ENCODE measurements at places on chromosomes 6 and 20.

DNA sequence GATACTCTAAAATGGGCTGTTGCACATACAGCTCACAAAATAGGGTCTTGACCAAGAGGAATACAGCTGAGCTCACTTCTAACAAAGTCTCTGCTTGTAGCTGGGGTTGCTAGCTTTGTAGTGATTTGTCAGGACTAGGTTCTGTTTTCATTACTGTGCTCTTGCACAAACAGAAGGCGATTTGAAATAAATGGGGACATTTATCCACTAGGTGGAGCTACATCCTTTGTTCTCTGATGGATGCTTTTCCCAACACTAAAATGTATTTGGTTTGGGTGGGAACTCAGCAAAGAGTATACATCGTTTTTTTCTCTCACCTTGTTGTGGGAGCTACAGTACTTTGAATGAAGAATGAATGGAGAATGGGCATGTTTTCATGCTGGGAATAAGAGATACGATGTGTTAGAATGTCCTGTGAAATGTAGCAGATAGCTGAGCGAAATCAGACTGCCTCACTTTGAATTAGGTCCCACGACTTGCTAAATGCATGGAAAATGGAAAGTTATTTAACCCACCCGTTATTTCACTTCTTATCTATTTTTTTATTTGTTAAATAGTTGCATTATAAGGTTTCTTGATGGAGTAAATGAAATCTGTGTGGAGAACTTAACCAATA is 494.7 kb upstream of the MAP3K7 start:
- DNase-seq = peak; percentile 50

GRCh38 chr6:10146715-10147451 is 268.0 kb downstream of the TFAP2A start:
- DNase-seq = peak; percentile 37

DNA sequence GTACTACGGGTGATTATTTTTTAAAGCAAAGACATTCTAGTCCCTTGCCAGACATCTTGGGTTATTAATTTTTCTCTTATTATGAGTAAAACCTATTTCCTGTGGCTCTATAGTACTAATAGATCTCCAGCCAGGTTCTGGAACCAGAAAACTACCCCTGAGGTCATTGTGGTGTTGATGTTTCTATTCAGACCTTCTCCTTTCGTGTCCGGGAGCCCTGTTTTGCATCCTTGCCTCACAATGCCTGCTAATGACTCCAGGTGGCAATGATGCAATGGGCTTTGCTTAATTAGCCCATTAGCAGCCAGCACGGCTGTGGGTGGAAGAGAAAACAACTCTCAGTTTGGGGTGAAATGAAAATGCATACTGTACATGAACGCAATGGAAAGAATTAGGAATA is 62.9 kb upstream of the ARG1 start:
- no peak for DNase-seq

- DNase-seq = no peak
Measured at GRCh38 chr20:49339123-49339522, 61.3 kb upstream of the ZNFX1 start.

DNA sequence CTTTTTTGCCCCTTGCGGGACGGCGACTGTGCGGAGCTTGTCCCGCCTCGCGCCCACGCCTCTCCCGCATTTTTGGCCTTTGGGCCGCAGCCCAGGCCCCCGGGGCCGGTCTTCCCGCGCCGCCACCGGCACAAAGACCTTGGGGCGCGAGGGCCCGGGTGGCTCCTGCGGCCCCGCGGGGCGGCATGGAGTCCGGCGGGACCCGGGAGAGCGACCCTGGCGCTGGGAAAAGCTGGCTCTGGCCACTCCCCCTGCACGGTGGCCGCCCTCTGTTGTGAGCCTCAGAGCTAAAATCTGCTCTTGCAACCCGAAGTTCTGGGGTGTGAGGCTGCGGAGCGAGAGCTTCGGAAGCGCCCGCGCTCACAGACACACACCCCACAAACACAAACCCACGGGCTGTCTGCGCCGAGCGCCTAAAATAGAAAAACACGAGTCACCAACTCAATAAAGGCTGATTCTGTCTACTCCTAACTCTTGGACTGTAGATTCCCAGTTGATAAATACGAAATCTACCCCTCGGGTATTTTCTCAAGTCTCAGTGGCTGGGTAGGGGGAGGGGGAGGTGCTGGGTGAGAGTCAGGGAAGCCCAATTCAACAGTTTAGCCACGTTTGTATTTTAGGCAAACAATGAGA is 496 bp upstream of the BEND3 start:
- peak; percentile 67 for DNase-seq

- DNase-seq = no peak
Measured at GRCh38 chr6:37047346-37047688, 41.9 kb downstream of the FGD2 start.

DNA sequence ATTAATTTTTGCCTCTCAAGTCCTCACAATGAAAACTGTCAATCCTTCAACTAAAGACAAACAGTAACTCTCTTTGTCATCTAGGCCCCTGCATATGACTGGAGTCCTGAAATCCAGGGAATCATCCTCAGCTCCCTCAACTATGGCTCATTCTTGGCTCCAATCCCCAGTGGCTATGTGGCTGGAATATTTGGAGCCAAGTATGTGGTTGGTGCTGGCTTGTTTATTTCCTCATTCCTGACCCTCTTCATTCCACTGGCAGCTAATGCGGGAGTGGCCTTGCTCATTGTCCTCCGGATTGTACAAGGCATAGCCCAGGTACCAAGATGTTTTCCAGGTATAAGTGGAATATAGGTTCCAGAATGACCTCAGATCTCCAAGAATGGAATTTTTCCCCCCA is 15.4 kb downstream of the SLC17A4 start:
- no peak for DNase-seq

DNA sequence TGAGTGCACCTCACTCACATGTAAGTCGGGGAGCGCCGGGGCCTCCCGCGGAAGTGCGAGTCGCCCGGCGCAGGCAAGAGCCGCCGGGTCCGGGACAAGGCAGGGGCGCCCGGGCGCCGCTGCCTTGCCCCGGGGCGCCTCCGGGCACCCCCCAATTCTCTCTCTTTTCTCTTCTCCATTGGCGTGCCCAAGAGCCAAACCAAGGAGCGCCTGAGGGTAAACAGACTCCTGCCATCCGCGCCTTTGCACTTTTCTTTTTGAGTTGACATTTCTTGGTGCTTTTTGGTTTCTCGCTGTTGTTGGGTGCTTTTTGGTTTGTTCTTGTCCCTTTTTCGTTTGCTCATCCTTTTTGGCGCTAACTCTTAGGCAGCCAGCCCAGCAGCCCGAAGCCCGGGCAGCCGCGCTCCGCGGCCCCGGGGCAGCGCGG is 36.8 kb downstream of the GNAS start:
- DNase-seq = no peak

GRCh38 chr6:87848616-87849015 is 146.6 kb upstream of the AKIRIN2 start:
- DNase-seq = no peak

GRCh38 chr6:116971959-116972358 is 94.9 kb downstream of the RFX6 start:
- DNase-seq = peak; percentile 42

DNA sequence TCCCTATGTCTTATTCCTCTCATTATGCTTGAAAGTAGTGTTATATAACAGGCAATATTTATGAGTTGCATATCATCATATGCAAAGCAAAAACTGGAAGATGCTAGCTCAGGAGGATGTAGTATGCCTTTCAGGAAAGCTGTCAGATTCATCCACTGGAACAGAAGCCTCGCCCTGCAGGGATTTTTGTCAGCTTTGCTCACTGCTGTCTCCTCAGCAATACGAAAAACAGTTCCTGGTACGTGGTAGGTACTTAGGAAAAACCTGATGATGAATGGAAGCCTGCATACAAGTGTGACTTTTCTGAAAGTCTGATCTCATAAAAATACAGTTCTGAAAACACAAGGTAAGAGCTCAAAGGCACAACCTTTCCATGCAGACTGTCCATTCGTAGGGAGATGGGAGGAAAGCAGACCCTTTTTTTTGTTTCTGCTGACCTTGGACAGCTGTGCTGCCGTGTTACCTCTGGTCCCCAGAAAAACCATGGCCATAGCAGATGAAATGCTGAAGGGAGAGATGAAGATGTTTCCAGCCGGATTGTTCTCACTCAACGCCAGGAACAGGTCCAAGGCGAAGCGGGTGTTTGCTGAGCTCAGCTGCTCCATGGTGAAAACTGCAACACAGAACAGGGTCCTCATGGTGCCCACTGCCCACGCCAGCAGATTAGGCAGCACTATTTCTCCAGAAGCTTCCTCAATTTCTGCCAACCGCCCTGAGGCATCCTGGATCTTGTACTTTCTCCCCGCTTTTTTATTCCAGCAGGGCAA is 1.5 kb downstream of the SERPINB1 start:
- DNase-seq = no peak

DNA sequence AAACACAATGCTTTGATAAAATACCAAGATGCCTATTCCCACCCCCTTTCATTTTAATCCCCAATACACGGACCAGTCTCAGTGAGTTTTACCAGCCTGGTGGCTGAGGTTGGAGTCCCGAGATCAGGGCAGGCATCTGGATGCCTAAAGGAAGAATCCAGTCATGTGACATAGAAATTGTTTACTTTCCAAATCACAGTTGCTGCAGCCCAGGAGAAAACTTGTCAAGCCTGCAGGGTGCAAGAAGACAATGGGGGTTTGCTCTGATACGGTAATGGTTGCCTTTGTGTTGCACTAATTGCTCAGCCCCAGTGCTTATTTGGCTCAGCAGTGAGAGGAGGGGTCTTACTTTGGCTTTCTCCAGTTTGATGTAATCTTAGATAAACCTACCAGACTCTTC is 308.5 kb upstream of the POU3F2 start:
- DNase-seq = peak; percentile 40

- DNase-seq = no peak
Measured at GRCh38 chr20:8155229-8155628, 23.2 kb downstream of the PLCB1 start.

GRCh38 chr6:166173281-166173951 is 5.8 kb upstream of the TBXT start:
- DNase-seq = no peak

DNA sequence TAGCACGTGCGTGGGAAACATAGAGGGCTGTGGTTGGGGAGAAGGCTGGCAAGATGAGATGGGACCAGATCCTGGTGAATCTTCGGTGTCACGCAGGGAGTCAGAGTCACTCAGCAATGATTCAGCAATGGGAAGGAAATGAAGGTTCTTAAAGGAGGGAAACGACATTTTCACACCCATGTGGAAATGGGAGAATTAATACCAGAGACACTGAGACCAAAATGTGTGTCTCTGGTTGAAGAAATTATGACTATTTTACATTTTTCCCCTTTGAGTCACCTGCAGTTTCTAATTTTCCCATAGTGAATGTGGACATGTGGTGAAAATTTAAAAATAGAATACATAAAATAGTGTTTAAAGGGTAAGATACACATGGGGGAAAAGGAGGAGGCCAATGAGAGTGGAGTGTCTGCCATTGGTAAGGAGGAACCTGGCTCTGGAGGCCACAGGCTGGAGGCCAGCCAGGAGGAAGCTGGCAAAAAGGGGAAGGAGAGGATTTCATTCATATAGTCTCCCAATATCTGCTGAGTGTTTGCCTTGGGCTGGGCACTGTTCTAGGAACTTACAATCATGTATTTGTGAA is 17.5 kb downstream of the NRN1 start:
- DNase-seq = no peak

GRCh38 chr6:32952817-32953739 is at the start of gene HLA-DMA:
HLA-DMA (minus strand) TSS chr6:32953097; CDS start chr6:32953036, 61 bp downstream.
- peak; percentile 54 for DNase-seq

DNA sequence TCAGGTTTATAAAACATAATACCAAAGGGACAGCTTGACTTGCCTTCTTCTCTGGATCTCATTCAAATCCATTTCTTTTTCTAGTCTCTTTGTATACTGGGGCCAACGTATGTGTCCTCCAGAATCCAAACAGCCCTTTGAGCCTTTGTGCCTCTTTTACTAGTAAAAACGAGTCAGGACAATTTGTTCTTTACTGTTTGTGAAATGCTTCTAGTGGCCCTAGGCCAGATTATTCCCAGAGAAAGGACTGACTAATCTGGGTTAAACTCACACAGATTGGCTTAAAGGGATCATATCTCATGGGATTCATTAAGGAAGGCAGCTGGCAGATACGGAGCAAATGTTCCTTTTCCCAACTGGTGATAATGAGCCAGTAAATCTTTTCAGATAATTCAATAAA is 32.1 kb upstream of the MANEA start:
- DNase-seq = no peak

- DNase-seq = no peak
Measured at GRCh38 chr6:89067796-89068195, 12.8 kb upstream of the PNRC1 start.

- DNase-seq = no peak
Measured at GRCh38 chr20:58144096-58144495, 84.4 kb downstream of the ANKRD60 start.

DNA sequence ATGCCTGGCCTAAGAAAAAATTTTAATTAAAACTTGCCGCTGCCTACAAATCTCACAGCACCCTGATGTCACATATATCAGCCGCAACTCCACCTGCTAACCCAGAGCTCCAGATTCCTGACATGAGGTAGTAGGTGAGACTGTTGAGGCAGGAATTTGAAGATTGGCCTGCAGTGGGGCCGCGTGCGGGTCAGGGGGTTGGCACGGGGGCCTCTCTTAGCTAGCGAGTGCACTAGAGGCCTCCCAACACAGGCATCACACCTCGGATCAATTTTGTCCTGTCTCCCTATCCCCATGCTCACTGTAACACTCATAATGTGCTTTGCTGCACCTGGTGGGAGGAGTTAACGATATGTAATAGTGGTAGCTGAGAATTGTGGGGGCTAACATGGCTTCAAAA is 349.8 kb downstream of the CDC5L start:
- no peak for DNase-seq

DNA sequence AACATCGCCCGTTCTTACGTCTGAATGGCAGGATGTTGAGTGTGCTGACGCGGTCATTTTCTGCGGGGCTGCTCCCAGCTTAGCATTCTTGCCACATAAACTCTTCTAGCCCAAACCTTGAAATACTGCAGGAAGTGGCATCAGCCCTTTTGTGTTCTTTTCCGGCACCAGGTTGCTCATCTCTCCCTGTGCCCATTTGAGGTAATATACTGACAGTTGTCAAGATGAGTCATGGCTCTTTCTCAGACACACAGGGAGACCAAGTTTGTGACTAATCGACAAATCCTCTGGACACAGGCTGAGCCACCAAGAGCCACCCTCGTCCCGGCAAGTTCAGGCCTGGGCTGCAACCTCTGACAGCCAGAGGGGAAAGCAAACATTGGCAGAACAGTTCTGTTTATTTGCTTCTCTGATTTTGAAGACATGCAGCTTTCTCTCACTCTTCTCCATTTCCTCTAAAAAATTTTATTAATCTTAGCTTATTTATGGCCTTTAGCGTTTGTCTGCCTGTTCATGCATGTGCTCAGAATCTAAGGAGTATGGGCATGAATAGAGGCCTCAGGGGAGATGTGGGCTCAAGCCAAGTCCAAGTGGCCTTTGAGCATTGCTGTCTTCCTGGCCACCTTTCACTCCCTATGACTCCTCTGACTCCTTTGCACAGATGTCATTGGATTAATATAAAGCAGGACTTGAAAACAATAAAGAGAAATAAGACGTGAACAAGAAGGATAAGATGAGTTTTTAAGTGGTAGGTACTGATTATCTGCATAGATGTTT is 328.2 kb upstream of the JAG1 start:
- no peak for DNase-seq

Data from neuronal stem cell (in vitro differentiated cells).